Naive B cell (primary cell): ENCODE measurements at places on chromosomes 7 and 10. TPM values are rescaled to one million over a fixed set of nuclear protein-coding genes. Genes with fewer than 3 reads are reported as not detected.

DNA sequence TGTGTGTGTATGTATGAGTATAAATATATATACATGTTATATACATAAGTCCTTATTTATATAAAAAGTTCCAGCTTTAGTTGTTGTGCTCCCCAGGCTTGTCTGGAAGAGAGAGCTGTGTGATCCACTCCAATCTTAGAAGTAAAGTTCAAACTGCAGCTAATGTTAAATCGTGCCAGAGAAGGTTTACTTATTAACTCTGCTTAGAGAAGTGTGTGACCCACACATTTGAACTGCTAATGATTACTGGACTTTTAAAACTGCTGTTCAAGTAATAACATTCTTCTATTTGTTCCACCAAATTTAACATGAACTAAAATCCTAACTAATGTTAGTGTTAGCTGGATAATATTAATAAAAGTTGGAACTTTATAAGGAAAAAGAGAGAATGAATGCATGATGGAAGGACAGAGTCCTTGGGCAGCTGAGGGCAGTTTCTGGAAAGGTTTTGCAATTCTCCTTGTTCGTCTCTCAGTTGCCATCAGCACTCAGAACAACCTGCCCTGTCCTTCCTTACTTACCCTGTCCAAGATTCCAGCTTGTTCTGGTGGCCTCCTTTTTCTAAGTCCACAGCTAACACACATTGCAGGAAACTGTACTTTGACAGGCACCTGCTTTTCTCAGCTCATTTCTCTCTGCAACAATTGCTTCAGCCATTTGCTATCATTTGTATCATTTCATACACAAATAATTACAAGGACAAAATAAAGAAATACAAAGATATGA lies 162.6 kb downstream of the FAM107B start:
- no peak for DNase-seq
- H3K4me3 ChIP-seq, result no peak overlapping the region
- H3K36me3 ChIP-seq, result no peaks in the 10 kb centered on the region
- no peak overlapping the region for H3K27ac ChIP-seq
- H3K27me3 ChIP-seq, result no peaks in the 10 kb centered on the region
- H3K4me1 ChIP-seq, result peaks cover 51% of the 10 kb centered on the region

DNA sequence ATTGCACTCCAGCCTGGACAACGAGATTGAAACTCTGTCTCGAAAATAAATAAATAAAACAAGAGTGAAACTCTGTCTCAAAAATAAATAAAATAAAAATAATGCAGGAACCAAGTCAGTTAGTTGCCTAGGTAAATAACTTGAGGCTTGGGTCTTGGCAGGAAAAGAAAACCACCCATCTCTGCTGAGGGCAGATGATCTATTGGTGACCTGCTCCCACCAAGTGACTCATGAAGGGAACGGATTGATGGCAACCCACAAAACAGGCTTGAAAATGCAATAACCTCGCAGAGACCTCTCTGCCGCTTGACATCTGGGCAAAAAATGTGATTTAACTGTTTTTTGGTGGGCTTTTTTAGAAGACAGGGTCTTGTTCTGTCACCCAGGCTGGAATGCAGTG lies 86.6 kb downstream of the CALN1 start:
- no peaks in the 10 kb centered on the region for H3K27me3 ChIP-seq
- H3K4me3 ChIP-seq, result no peak overlapping the region
- no peaks in the 10 kb centered on the region for H3K4me1 ChIP-seq
- H3K27ac ChIP-seq, result no peak overlapping the region
- H3K36me3 ChIP-seq, result no peaks in the 10 kb centered on the region

GRCh38 chr10:14449293-14449815 lies 118.6 kb upstream of the FRMD4A start:
- no peak overlapping the region for H3K27ac ChIP-seq
- H3K27me3 ChIP-seq, result peaks cover 18% of the 10 kb centered on the region
- H3K36me3 ChIP-seq, result no peaks in the 10 kb centered on the region
- H3K4me1 ChIP-seq, result no peaks in the 10 kb centered on the region
- no peak overlapping the region for H3K4me3 ChIP-seq
- no peak for DNase-seq

DNA sequence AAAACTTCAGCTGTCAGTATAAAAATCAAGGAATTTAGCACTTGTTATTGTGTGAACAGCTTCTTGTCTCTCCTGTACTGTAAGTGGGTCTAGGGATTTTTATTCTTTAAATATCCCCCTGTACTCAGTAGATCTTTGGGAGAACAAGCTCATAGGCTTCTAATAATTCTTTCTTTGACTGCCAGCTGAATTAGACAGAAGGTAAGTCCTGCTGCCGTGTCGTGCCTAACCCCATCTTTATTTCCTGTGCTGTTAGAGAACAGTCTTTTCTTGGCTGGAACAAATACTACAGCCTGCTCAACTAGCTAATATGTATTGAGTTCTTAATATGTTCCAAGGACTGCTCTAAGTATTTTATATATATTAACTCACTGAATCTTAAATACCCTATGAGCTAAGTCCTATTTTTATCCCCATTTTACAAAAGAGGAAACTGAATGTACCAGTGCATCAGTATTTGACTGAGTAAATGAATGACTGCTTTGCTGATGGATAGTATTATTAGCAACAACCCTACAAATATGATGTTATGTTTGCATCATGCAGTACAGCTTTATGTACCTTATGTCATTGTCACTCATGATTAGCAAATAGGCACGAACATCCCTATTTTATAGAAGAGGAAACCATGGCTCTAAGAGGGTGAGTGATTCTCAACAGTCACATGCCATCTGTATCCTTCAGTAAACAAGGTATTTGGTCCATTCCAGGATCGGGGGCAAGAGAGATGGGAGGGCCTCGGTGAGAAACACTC lies 5.5 kb upstream of the DUSP5 start:
- no peaks in the 10 kb centered on the region for H3K36me3 ChIP-seq
- no peak overlapping the region for H3K4me3 ChIP-seq
- peaks cover 48% of the 10 kb centered on the region for H3K4me1 ChIP-seq

GRCh38 chr7:27459021-27459730 lies 203.5 kb downstream of the HIBADH start:
- no peak for DNase-seq
- H3K36me3 ChIP-seq, result no peaks in the 10 kb centered on the region
- no peaks in the 10 kb centered on the region for H3K4me1 ChIP-seq
- H3K4me3 ChIP-seq, result no peak overlapping the region
- peaks cover 18% of the 10 kb centered on the region for H3K27me3 ChIP-seq

DNA sequence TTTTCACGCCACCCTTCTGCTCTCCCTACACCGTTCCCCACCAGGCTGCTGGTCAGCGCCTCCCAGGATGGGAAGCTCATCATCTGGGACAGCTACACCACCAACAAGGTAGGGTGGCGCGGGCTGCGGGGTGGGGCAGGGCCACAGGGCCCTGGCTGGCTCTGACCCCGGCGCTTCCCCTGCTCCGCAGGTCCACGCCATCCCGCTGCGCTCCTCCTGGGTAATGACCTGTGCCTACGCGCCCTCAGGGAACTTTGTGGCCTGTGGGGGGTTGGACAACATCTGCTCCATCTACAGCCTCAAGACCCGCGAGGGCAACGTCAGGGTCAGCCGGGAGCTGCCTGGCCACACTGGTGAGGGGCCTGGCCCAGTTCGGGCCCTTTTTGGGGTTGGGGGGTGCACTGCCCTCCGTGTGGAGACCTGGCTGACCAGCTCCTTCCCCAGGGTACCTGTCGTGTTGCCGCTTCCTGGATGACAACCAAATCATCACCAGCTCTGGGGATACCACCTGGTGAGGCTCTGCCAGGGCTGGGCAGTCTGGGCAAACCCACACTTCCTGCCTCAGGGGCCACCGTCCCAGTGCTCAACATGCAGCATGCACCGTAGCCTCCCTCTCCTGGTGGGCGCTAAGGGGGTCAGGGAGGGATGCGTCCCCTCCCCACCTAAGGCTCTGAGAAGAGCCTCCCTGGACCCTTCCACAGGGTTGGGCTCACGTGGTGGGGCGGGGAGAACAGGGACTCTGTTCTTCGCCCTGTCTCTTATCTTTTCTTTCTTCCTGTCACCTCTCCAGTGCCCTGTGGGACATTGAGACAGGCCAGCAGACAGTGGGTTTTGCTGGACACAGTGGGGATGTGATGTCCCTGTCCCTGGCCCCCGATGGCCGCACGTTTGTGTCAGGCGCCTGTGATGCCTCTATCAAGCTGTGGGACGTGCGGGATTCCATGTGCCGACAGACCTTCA lies 4.0 kb downstream of the GNB2 start:
- no peaks in the 10 kb centered on the region for H3K36me3 ChIP-seq
- H3K4me3 ChIP-seq, result no peak overlapping the region
- no peak for DNase-seq
- peaks cover 16% of the 10 kb centered on the region for H3K4me1 ChIP-seq

DNA sequence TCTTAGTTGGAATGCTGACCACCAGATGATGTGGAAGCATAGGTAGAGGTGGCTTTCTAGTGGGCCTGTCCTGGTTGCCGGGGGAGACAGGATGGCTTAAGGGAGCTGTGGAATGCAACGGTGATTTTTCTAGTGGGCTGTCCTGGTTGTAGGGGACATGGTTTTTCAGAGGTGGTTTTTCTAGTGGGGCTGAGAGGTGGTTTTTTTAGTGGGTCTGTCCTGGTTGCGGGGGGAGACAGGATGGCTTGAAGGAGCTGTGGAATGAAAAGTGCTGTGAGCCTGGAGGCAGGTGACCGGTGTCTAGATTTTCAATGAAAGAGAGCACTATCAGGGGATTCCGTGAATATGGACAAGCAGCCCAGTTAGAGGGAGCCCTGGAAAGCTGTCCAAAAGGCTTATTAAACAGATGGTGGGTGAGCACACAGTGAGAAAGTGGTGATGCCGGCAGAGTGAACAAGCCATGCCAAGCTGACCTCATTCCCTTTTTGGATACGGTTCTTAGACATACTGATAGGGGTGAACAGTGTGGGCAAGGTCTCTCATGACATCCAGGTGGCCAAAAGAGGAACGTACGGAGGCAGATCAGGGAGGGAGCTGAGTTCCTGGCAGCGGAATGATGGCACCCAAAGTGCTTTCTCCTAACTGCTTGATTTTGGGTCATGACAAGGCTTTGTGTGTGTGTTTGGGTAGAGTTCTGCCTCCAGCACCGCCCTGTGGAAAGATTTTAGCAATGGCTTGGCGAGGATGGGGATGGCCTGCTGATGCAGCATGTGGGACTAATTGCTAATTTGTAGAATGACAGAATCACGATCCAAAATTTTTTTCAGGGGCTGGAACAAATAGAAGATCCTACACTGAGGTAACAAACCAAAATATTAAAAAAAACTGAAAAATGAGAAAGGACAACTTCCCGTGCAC lies 126.6 kb downstream of the TMEM178B start:
- peaks cover 21% of the 10 kb centered on the region for H3K27me3 ChIP-seq
- H3K36me3 ChIP-seq, result no peaks in the 10 kb centered on the region
- DNase-seq, result no peak
- no peaks in the 10 kb centered on the region for H3K4me1 ChIP-seq
- H3K4me3 ChIP-seq, result no peak overlapping the region

- DNase-seq, result no peak
- H3K27ac ChIP-seq, result no peak overlapping the region
- no peaks in the 10 kb centered on the region for H3K36me3 ChIP-seq
- H3K4me3 ChIP-seq, result peak overlapping the region; percentile 42
Measured at GRCh38 chr7:128113839-128114238, 82.6 kb upstream of the LRRC4 start.

SERPINE1 gene
- not detected for polyA plus RNA-seq

FBXL13 gene
- 0.72 TPM for polyA plus RNA-seq

TRIL gene
- not detected for polyA plus RNA-seq

EBLN1 gene
- not detected for polyA plus RNA-seq

RET gene
- polyA plus RNA-seq, result not detected

SUN3 gene
- polyA plus RNA-seq, result not detected
